Thymus (tissue), 14 donors: ENCODE measurements at places on chromosomes 1 and 21.

DNA sequence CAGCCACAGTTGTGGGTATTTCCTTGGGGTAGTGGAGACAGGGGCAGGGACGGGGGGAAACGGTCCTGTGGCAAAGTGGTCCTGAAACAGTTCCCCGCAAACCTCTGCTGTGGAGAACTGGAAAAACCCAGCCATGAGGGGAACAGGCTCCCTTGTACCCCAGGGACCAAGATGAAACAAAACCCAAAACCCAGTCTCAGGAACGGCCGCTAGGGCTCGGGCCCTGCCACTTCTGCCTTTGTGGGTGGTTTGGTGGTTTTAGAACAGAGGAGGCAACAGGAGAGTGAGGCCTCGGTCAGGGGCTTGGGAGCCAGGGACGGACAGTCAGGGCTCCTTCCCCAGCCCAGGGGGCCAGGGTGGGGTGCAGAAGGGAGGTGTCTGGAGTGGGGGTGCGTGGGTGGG, 24.8 kb upstream of the EDN2 start:
- H3K27ac ChIP-seq: no peak overlapping the region
- H3K27me3 ChIP-seq: no peaks in the 10 kb centered on the region
- H3K4me3 ChIP-seq: no peak overlapping the region
- H3K4me1 ChIP-seq: no peaks in the 10 kb centered on the region
- H3K36me3 ChIP-seq: peaks cover 32% of the 10 kb centered on the region

GRCh38 chr1:99820546-99820945, 29.6 kb upstream of the AGL start:
- H3K4me3 ChIP-seq: no peak overlapping the region
- H3K27ac ChIP-seq: no peak overlapping the region
- no peaks in the 10 kb centered on the region for H3K27me3 ChIP-seq
- H3K4me1 ChIP-seq: no peaks in the 10 kb centered on the region
- no peak for DNase-seq

DNA sequence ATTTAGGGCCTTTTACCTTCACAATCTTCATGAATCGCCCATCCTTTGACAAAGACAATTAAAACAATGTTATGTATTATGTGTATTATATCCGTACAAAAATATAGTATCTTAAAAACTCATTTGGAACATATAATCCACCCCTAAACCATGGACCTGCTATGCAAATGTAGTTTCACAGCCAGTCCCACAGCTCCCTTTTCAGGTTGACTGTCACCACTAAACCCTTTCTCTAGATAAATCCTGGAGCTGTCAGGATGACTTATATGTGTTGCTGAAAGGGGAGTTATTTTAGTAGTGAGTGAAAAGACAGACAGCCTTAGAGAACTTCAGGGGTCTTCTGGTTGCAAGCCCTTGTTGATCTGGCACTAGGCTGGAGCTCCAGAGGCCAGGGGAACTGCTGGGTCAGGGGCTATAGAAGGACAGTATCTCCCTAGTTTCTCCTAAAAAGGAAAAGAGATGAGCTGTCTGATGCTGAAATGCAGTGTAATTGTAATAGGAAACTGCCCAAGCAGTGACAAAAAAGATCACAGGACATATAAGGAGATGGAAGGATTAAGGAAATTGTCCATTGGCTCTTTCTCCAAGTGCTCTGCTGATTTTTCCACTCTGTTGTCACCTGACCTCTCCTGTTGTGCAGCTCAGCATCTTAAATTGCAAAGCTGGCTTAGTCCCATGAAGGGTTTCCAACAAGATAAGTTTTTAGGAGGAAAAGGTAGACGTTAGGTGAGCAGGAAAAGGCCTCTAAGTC, 127.7 kb downstream of the S1PR1 start:
- no peaks in the 10 kb centered on the region for H3K36me3 ChIP-seq
- no peaks in the 10 kb centered on the region for H3K27me3 ChIP-seq
- no peak for DNase-seq
- H3K27ac ChIP-seq: no peak overlapping the region

DNA sequence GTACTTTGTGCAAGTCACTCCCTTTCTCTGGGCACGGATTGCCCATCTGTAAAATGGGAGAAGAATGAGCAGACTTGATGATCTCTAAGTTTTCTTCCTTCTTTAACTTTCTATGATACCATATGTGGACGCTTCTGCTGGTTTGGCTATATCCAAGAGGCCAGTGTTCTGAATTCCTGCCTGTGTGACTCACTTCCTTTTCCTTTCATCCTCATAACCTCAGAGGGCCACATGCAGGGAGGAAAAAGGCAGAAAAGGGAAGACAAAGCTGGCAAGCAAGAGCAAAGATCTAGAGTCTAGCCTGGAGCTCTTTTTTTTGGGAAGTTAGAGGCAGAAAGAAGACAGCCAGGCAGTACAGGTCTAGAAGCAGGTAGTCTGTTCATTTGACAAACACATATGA, 151.2 kb downstream of the OMA1 start:
- H3K36me3 ChIP-seq: no peaks in the 10 kb centered on the region
- H3K27ac ChIP-seq: no peak overlapping the region
- no peaks in the 10 kb centered on the region for H3K27me3 ChIP-seq
- no peak for DNase-seq
- H3K4me3 ChIP-seq: no peak overlapping the region

- no peak overlapping the region for H3K27ac ChIP-seq
- H3K4me1 ChIP-seq: no peaks in the 10 kb centered on the region
- no peak overlapping the region for H3K4me3 ChIP-seq
- no peaks in the 10 kb centered on the region for H3K27me3 ChIP-seq
These were observed 21.0 kb upstream of the IFFO2 start for GRCh38 chr1:18977428-18977827.

GRCh38 chr1:237705462-237705861, 185.3 kb downstream of the ZP4 start:
- H3K36me3 ChIP-seq: no peaks in the 10 kb centered on the region
- H3K27ac ChIP-seq: no peak overlapping the region
- no peak overlapping the region for H3K4me3 ChIP-seq
- DNase-seq: no peak
- H3K4me1 ChIP-seq: no peaks in the 10 kb centered on the region

- no peak for DNase-seq
- peaks cover 10% of the 10 kb centered on the region for H3K4me1 ChIP-seq
- H3K27me3 ChIP-seq: no peaks in the 10 kb centered on the region
These were observed 46.0 kb upstream of the CNTN2 start for GRCh38 chr1:204996981-204997380.

- H3K4me3 ChIP-seq: peak overlapping the region; percentile 91
- DNase-seq: no peak
- H3K4me1 ChIP-seq: peaks cover 24% of the 10 kb centered on the region
- H3K27ac ChIP-seq: peak overlapping the region; percentile 95
These were observed 744 bp downstream of the MIER1 start for GRCh38 chr1:66925558-66925910.

DNA sequence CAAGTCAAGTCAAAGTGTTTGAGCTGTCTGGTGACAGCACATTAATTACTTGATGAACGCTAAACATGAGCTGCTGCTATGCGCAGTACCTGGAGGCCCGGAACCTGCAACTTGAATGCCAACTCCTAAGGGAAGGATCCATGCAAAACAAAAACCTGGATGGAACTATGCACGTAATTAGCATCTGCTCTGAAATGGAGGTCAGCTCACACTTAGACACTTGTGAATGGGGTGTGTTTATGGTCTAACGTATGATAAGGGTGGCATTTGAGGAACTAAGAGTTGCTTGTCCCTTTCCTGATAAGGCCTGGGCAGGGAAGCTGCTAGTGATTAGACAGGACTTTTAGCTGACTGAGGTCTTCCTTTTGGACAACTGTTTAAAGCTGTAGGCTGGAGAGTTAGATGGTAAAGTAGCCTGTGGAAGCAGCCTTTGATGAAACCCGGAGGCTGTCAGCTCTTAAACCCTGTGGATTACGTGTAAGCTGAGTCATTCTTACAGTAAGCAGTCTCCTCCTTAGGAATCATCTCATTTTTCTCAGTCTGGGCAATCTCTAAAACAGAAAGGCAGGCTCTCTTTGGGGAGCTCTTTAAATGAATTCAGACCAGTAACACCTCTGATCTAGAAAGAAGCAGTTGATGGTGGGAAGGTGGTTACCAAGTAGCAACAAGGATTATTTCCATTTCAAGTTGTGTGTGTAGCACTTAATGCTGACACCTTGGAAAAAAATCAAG, 6.8 kb downstream of the TENT5C start:
- no peak overlapping the region for H3K27ac ChIP-seq
- DNase-seq: no peak
- H3K36me3 ChIP-seq: no peaks in the 10 kb centered on the region
- H3K4me1 ChIP-seq: peaks cover 7% of the 10 kb centered on the region

DNA sequence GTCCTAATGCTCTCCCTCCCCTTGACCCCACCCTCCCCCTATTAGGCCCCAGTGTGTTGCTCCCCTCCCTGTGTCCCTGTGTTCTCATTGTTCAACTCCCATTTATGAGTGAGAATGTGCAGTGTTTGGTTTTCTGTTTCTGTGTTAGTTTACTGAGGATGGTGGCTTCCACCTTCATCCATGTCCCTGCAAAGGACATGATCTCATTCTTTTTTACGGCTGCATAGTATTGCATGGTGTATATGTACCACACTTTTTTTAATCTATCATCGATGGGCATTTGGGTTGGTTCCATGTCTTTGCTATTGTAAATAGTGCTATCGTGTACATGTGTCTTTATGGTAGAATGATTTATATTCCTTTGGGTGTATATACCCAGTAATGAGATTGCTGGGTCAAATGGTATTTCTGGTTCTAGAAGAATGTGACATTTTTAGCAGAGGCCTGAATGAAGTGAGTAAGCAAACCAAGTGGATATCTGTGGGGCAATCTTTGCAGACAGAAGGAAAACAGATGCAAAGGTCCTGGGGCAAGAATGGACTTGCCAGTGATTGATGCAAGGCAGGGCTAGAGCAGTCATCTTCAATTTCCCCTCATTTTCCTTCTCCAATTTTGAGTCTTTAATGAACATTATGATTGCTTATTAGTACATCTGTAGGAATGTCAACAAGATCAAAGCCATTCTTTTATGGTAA, 50.2 kb downstream of the UBE4B start:
- H3K36me3 ChIP-seq: peaks cover 7% of the 10 kb centered on the region
- no peaks in the 10 kb centered on the region for H3K4me1 ChIP-seq
- DNase-seq: no peak
- no peak overlapping the region for H3K27ac ChIP-seq
- H3K27me3 ChIP-seq: no peaks in the 10 kb centered on the region

GRCh38 chr1:24266398-24266941, 52.7 kb upstream of the GRHL3 start:
- H3K4me3 ChIP-seq: no peak overlapping the region
- no peaks in the 10 kb centered on the region for H3K36me3 ChIP-seq
- no peak for DNase-seq
- no peaks in the 10 kb centered on the region for H3K4me1 ChIP-seq
- H3K27ac ChIP-seq: no peak overlapping the region
- H3K27me3 ChIP-seq: no peaks in the 10 kb centered on the region

DNA sequence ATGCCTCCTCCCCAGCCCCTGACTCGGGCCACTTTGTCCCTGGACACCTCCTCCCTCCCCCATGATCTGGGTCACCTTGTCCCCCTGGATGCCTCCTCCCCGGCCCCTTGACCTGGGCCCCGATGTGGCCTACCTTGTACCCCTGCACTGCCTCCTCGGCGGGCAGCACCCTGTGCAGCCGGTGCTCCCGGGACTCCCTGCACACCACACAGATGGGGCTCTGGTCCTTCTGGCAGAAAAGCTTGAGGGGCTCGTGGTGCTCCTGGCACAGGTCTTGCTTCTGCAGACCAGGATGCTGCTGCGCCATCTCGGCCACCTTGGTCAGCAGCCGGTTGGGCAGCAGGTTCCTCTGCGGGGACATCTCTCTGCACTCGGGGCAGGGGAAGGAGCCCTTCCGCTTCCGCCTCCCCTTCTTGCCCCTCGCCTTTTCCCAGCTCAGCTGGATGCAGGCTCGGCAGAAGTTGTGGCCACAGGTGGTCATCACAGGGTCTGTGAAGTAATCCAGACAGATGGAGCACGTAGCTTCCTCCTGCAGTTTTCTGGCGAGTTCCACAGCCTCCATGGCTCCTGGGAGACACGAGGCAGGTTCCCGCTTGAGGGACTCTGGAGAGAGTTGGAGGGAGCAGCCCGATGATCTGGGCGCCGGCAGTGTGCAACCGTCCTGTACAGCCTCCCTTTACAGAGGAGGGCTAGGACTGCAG, 2.0 kb downstream of the TRIM17 start:
- peaks cover 5% of the 10 kb centered on the region for H3K4me1 ChIP-seq
- peaks cover 23% of the 10 kb centered on the region for H3K27me3 ChIP-seq
- no peak overlapping the region for H3K27ac ChIP-seq
- no peak overlapping the region for H3K4me3 ChIP-seq
- H3K36me3 ChIP-seq: peaks cover 13% of the 10 kb centered on the region
- DNase-seq: no peak

- no peaks in the 10 kb centered on the region for H3K36me3 ChIP-seq
- H3K4me3 ChIP-seq: no peak overlapping the region
- DNase-seq: no peak
- no peak overlapping the region for H3K27ac ChIP-seq
- no peaks in the 10 kb centered on the region for H3K27me3 ChIP-seq
These were observed 92.3 kb upstream of the IVNS1ABP start for GRCh38 chr1:185409345-185409744.

GRCh38 chr1:86114816-86115400, 41.7 kb downstream of the COL24A1 start:
- peaks cover 2% of the 10 kb centered on the region for H3K4me1 ChIP-seq
- DNase-seq: no peak
- no peak overlapping the region for H3K27ac ChIP-seq
- H3K4me3 ChIP-seq: no peak overlapping the region

- H3K27ac ChIP-seq: no peak overlapping the region
- H3K36me3 ChIP-seq: no peaks in the 10 kb centered on the region
- no peaks in the 10 kb centered on the region for H3K27me3 ChIP-seq
These were observed 6.3 kb downstream of the SLC2A7 start for GRCh38 chr1:9019896-9020295.

DNA sequence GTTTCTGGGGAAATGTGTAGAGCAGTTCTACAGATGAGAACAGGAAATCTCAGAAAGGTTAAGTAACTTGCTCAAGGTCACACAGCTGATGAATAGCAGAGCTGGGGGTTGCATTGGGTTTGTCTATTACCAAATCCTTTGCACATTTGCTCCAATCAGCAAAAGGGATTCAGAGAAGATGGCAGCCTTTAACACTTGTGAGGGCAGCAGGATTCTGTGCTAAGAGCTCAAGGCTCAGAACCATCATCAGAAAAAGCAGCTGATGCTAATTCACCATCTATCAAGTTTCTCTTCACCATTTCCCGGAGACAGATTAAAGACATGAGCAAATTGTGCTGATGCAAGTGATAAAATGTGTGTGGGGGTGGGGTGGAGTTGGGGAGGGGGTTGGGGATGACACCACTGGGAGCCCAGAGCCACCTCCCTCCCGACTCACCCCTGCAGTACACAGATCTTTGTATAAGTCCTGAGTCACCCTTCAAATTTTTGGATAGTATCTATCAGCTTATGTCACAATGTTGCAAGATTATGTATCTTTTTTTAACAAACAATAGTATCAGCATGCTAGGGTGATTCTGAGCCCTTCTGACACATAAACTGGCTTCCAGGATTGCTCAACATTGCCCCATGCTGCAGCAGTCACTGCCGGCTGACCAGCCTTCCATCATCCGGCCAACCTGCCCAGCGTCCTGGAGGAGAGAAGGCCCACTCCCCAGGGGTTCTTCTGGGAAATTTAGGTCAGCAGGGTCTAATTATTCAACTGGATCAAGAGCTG, 2.8 kb upstream of the SPSB1 start:
- H3K36me3 ChIP-seq: no peaks in the 10 kb centered on the region
- H3K4me1 ChIP-seq: peaks cover 17% of the 10 kb centered on the region
- H3K4me3 ChIP-seq: no peak overlapping the region
- H3K27ac ChIP-seq: no peak overlapping the region
- peak; percentile 32 for DNase-seq
- H3K27me3 ChIP-seq: peaks cover 22% of the 10 kb centered on the region

- H3K4me1 ChIP-seq: peaks cover 59% of the 10 kb centered on the region
- peak overlapping the region; percentile 0 for H3K27ac ChIP-seq
- DNase-seq: no peak
- H3K4me3 ChIP-seq: no peak overlapping the region
- peaks cover 48% of the 10 kb centered on the region for H3K36me3 ChIP-seq
These were observed 53.4 kb downstream of the GALNT2 start for GRCh38 chr1:230120289-230120920.
